ENCODE measurements at places on chromosomes 4 and X.

DNA sequence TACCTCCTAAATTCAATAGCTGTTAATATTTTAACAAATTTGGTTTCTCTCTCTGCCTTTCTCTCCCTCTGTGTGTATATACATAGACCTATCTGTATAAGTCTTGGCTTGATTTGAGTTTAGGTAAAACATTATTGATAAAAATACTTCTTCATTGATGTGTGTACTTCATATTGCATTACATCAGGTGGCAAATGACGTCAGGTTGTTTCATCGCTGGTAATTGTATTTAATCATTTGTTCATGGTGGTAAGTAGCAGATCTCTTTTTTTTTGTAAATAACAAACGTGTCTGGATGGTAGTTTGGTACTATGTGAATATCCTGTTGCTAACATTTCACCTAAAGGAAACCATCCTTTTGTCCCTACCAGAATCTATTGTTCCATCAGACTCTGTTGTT is 55.1 kb downstream of the GALNT7 start:
- DNase-seq: no peak

DNA sequence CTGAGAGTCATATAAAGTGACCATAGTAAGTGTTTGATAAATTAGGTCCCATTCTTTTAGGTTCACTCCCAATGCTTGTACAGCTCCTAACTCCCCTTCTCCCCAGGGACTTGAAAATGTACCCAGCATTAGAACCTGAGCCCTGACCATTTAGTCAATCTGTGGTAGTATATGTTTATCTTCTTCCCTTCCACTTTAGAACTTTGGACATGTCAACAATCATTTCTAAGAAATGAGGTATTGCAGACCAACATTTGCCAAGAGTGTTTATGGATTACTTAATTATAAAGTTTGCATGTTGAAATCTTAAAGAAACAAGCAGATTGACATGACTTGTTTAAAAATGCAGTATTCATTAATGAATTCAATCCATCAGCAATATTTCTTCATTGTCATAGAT is 26.0 kb downstream of the AFM start:
- DNase-seq: no peak

DNA sequence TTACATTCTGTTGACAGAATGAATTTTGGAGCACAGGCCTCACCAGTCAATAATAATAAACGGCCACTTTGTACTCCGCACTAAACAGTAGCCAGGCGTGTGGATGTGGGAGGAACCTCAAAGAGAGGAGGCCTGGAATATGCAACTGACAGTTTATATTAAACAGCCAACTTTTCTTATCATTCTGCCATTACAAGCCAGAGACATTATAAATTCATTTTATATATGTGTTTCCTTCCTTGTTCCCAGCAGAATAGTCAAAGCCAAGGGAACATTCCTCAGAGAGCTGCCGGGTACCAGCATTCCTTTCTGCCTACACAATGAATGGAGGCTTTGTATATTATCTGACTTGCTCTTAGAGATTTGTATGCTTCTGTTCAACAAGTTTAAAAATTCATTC is 436.5 kb upstream of the FTHL17 start:
- no peak for DNase-seq

- no peak for DNase-seq
Measured at GRCh38 chrX:106954041-106954440, 33.8 kb downstream of the CLDN2 start.

DNA sequence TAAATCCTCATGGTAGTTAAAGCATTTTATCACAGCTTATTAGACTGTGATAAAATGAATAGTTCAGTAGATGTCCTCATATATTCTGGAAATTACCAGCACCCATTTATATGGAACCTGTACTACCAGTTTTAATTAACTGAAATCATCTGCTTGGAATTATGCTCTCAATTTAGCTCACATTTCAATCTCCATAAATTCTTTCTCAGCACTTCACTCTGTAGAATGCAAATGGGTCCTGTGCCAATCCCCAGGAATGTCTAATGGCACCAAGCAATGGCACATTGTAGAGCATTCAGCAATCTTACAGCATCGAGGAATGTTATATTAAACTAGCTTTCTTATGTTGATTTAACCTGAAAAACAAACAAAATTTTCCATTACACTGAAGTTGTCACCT is 355.1 kb downstream of the PDHA2 start:
- DNase-seq: no peak

DNA sequence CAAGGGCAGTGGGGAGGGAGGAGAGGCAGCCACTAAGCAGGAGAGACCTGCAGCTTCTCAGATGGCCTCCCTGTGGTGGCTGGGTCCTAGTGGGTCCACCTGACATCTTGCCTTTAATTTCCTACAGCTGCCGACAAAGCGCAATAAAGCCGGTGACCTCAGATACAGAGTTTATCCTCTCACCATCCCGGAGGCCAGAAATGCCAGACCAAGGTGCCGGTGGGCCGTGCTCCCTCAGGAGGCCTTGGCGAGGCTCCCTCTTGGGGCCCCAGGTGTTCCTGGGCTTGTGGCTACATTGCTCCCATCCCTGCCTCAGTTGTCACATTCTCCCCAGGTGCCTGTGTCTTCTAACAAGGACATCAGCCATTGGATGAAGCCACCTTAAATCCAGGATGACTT is 103.0 kb downstream of the ADRA2C start:
- DNase-seq: no peak

- no peak for DNase-seq
Measured at GRCh38 chr4:165359506-165359905, 19.3 kb upstream of the CPE start.

All from stimulated activated CD8-positive, alpha-beta memory T cell treated with anti-CD3 and anti-CD28 coated beads, Interleukin-15, amount 100 ng/mL, for 24 hours (primary cell).